Activated CD8-positive, alpha-beta memory T cell treated with anti-CD3 and anti-CD28 coated beads, Interleukin-2, amount 10 ng/mL, durations not matched to agents 7 days and 5 days (primary cell): ENCODE measurements at places on chromosomes 6 and 20. TPM values are rescaled to one million over a fixed set of nuclear protein-coding genes. Genes with fewer than 3 reads are reported as not detected.

DNA sequence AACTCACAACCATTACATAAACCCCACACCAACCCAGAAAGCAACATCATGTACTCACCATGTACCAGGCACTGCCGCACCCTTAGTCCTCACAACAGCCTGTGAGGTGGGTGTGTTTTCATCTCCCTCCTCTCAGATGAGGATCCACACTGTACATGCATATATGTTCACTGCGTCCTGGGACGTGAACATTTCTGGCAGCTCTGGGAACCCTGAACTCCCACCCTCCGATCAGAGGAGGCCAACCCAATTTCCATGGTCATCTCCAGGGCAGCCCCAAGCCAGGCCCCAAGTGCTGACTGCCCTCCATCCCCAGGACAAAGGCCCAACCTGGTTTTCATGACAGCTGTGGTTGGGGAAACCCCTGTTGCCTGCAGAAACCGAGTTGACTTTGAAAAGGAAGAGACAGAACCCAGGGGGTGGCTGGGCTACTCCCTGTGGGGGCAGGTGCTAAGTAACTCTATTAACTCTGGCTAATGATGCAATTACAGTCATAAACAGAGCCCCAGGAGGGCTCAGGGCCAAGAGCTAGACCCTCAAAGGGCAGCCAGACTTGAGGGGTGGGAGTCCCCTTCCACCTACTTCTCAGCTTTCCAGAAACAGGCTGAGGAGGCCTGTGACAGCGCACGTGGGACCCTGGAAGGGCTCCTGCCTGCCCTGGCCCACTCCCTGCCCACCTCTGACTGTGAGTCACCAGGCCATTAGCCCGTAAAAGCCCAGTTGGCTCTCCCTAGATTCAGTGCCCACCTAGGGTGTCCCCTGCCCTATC lies 2.6 kb downstream of the TFEB start:
- DNase-seq = peak; percentile 81

- no peak for DNase-seq
Measured at GRCh38 chr6:145305670-145306069, 429.6 kb downstream of the EPM2A start.

UNC93A gene
- not detected for total RNA-seq

HSPA1L gene
- 3.1 TPM for total RNA-seq

DNA sequence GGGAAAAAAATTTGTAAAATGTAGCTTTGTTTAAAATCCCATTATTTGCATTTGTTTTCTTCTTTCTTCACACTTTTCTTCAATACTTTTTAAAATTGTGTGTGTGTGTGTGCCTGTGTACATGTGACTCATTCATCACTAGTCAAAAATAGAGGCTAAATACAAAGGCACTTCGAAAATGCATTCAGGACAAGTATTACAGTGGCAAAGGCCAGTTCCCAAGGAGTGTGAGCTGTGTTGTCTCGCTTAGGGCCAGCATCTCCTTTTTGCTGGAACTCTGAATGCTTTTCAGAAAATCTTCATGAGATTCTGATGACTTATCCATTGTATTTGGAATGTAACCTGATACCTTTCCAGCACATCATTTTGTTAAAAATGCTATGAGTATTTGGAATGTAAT lies 288.5 kb upstream of the CNR1 start:
- no peak for DNase-seq

F13A1 gene
- not detected for total RNA-seq

- no peak for DNase-seq
Measured at GRCh38 chr6:166443166-166443565, 60.4 kb upstream of the MPC1 start.

DNA sequence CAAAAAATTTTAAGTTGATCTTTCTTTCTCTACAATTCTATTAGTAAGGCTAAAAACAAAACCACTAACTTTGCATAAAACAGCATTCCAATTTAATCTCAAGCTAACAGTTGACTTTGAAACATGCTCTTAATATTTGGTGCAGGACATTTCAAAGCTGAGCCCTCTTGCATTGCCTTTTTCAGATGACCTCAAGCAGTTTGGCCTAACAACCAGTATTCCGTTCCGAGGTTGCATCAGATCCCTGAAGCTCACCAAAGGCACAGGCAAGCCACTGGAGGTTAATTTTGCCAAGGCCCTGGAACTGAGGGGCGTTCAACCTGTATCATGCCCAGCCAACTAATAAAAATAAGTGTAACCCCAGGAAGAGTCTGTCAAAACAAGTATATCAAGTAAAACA lies 194.0 kb downstream of the ARHGAP18 start:
- no peak for DNase-seq

DNA sequence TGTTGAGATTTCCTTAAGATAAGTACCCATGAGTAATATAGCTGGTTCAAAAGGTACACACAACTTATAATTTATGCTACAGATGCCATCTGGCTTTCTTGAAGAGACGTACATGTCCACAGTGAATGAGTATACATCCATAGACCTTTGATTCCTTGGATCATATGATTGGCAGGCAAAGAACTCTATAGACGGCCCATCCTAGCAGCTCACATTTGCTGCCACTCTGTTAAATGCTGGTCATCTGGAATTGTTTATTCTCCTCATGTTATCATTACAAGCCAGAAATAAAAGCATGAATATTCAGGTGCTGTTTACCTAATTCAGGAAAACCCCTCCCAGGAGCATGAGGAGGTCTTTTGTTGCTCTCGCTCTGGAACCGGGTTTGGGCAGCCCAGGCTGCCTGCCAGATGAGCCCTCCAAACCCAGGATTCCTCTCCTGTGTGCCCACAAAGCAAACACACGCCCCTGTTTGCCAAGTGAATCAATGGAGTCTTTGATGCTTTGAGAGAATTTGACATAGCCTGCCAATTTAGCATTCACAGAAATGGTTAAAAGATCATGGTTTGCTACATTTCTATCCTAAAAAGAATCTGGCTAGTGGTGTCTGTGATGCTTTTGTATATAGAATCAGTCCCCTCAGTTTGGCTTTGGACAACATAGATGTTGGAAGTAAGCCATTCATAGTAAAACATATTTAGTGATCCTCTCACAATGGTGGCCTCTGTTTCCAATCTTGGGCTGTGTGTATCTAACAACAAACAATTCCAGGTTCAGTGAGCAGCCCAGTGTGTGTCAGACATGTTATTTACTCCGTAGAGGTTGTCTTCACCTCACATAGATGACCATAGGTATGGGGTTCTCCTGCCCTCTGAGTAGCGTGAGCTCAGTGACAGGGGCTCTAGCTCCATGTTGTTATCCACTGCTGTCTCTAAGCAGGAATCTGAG lies 17.5 kb upstream of the PLCG1 start:
- no peak for DNase-seq

ENPP5 gene
- 0.58 TPM for total RNA-seq

DNA sequence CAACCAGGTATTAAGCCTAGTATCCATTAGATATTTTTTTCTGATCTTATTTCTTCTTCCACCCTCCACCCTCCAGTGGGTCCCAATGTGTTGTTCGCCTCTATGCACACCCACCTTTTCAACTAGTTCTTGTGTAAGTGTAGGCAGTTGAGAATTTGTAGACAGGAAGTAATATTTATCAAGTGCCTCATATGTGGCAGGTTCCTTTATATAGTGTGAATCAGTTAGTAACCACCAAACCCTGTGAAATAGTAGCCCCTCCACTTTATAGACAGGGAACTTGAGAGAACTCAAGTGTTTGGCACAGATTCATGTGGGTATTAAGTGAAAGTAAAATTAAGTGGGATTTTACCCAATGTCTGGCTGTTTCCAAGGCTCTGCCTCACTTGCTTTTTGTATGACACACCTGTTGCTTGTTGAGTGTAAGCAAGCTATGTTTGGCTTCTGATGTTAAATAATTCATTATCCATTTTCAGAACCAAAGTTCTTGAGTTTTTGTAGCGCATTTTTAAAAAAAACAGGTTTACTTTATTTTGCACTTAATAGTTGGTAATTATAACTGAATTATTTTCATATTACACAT lies 24.8 kb downstream of the AFDN start:
- DNase-seq = no peak

GRCh38 chr6:77511860-77512259 lies 48.6 kb upstream of the HTR1B start:
- DNase-seq = no peak

DNA sequence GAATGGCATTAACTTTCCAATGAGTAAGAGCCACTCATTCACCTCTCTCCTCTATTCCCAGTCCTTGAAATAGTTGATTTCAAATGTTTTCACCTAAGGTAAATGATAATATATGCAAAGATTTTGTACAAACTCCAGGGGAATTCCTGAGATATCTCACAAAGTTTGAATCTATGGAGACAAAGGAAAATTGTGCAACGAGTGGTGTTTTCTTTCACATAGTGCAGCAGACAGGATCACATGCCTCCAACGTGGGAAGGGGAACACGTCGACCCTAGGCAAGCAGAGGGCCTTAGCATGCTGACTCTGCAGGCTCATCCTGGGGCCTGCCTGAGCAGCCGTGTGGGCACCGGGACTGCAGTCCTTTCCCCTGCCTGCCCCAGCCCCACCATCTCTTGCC lies 195.6 kb upstream of the THBS2 start:
- DNase-seq = no peak

DNA sequence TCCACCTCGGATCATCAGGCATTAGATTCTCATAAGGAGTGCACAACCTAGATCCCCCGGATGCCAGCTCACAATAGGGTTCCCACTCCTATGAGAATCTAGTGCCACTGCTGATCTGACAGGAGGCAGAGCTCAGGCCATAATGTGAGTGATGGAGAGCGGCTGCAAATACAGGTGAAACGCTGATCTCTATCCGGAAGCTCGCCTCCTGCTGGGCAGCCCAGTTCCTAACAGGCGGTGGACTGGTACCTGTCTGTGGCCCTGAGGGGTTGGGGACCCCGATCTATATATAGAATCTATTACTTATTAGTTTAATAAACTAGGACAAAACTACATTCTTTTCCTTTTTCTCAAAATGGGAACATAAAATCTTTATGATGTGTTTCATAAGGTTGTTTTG lies 741.9 kb downstream of the RFPL4B start:
- no peak for DNase-seq

DNA sequence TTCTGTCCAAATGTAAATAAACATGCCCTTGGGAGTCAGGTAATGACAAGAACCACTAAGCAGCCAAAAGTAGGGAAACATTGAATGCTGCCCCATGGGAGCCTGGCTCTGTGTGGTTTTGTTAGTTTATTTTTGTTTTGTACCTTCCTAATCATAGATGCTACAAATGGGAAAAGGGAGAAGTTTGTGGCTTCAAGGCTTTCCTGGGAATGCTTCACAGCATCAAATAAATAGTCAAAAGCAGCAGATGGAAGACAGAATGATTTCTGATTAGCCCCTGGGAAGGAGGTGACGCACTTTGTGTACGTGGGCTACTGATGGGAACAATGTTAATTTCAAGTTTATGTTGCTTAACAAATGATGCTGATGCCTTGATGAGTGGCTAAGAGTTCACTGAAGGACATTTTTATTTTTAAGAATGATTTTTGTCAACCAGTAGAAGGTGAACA lies 532.7 kb downstream of the BCKDHB start:
- DNase-seq = no peak

GRCh38 chr6:33192105-33192646 lies at the start of gene COL11A2:
Gene COL11A2, minus strand, starts transcription at chr6:33192467. Its CDS starts 227 bp downstream, at chr6:33192240.
- DNase-seq = no peak

DNA sequence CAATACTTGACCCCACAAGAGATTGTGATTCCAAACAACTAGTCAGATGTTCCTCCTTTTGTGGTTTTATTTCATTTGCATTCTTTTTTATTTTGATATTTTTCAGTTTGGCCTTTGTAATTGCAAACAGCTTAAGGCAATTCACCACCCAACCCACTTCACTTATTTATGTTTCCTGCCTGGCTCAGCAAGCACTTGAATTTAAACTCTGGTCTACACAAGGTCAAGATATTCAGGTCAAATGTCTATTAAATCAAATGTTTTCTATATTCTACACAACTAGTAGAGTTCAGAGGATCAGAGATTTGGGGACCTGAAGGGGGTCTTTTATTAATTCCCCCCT lies 100.1 kb downstream of the SGK1 start:
- no peak for DNase-seq

ADAM33 gene
- total RNA-seq = not detected
